ENCODE measurements at places on chromosomes 4 and X.
A peak's percentile ranks its signal among the peaks of the same experiment; 100 is the strongest.

- DNase-seq, result no peak
Measured at GRCh38 chrX:85114776-85115175, 111.1 kb downstream of the APOOL start.

- DNase-seq, result peak; percentile 45
Measured at GRCh38 chr4:106329041-106329618, 12.8 kb downstream of the AIMP1 start.

DNA sequence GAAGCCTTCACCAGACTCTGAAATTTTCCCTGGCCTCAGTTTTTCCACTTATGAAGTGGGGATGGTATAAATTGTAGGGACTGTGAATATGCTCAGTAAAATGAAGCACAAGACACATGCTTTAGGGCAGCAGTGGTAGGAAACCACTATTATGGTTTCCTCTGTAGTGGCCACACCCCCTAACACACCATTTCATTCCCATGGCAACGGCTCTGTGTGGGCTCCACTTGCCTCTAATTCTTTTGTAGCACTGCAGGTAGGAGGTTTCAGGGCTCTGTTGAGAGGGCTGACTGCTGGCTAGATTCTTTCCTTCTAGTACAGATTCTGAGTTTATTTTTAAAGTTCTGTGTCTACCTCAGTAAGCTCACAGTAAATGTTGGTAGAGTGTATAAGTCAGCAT, 3.5 kb upstream of the VMA21 start:
- DNase-seq, result no peak

- no peak for DNase-seq
Measured at GRCh38 chrX:78514852-78515251, 144.3 kb downstream of the RTL3 start.

Measured in fibroblast of skin of right quadriceps (primary cell).